ENCODE measurements at places on chromosomes 3 and 15.
A peak's percentile ranks its signal among the peaks of the same experiment; 100 is the strongest.

DNA sequence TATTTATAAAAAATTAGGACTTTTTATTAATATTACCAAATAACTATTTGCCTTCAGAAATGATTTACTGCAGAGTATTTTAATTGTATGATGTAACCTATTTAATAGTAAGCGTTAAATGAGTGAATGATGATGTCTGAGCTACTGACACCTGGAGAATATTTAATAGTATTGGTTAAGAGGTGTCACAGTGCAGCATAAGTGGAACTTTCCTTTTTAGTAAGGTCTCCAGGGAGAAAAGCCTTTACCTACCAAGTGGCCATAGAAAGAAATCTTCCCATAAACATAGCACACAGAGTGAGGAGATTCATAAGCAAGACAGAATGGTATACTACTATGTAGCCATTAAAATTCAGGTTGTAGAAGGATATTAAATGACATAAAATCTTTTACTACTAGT, 441.7 kb downstream of the TBL1XR1 start:
- DNase-seq, result no peak

DNA sequence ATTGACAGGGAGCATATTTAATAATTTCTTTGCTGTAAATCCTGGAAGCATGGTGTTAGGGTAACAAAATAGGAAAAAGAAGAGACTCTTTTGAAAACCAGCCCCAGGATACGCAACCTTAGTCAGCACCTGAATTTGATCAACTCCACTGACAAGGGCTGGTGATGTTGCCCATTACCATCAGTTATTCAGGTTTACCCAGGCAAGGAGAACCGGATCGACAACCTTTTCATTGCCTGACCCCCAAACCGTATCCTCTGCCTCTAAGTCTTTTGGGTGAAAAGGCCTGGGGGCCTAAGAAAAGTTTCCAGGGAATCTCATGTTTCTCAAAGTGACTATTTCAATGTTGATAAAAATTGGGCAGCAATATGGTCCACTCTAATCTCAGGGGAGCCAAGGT, 313.3 kb downstream of the KBTBD8 start:
- no peak for DNase-seq

DNA sequence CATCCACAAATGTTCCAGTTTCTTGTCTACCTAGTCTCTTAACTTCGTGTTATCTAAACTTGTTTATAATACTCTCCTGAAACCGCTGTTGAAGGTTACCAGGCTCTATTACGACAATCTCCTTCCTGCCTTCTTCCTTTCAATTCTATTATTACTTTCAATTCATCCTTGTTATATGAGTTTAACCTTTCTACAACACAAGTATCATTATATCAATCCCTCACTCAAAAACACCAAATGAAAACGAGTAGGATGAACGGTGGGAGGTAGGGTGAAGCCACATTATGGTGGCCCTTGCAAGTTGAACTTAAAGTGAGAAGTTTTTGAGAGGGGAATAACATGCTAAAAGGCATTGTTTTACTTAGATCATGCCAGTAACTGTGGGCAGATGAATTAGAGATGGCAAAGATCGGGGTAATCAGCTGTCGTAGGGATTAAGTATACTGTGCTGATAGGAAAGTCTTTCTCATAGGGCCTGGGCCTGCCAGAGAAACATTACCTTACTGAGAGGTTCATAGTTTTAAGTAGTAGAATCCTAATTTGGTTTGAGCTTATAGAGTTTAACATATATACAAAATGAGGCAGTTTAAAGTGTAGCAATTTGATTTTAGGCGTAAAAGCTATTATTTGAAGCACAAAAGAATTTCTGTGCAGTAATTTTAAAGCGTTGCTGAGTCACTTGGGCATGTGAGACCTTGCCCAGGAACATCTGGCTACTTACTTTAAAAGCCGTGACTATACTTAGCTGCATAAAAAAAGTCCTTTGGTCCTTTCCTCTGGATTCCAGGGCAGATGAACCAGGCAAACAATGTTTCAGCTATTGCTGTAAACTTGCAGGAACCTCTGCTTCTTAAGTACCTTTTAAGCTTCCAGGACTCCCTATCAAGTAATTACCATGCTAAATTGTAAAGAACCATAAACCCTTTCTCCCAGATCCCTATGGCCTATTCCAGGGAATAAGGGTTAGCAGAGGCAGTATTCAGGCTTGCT, 3.3 kb upstream of the CEP97 start:
- no peak for DNase-seq

DNA sequence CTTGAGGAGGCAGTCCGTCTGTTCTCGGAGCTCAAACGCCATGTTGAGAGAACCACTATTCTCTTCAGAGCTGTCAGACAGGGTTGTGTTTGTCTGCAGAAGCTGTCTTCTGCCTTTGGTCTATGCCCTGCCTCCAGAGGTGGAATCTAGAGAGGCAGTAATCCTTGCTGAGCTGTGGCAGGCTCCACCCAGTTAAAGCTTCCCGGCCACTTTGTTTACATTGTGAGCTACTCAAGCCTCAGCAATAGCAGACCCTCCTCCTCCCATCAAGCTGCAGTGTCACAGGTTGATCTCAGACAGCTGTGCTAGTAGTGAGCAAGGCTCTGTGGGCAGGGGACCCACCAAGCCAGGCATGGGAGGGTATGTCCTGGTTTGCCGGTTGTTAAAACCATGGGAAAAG, 8.9 kb downstream of the OR5AC2 start:
- no peak for DNase-seq

- DNase-seq, result no peak
Observed at GRCh38 chr15:33236841-33237509, 42.5 kb upstream of the FMN1 start.

DNA sequence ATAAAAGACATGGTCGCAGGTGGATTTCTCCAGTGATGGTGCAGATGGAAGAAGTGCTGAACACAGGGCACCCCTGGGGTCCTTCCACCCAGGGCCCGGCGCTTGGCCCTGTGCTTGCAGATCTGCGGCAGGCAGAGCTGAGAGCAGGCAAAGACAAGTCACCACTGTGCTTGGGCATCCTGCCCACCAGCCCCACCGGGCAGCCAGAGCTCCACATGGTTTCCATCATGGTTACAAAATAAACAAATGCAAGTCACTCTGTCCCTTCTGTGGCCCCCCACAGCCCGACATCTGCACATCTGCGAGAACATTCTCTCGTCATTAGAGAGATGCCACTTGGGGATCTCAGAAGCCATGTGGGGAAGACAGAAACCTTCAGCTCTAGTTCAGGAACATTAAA, 37.6 kb upstream of the SFMBT1 start:
- DNase-seq, result no peak

- DNase-seq, result no peak
Observed at GRCh38 chr3:34020170-34020569, 221.7 kb downstream of the PDCD6IP start.

- DNase-seq, result no peak
Observed at GRCh38 chr3:122468896-122469533, 45.7 kb downstream of the KPNA1 start.

DNA sequence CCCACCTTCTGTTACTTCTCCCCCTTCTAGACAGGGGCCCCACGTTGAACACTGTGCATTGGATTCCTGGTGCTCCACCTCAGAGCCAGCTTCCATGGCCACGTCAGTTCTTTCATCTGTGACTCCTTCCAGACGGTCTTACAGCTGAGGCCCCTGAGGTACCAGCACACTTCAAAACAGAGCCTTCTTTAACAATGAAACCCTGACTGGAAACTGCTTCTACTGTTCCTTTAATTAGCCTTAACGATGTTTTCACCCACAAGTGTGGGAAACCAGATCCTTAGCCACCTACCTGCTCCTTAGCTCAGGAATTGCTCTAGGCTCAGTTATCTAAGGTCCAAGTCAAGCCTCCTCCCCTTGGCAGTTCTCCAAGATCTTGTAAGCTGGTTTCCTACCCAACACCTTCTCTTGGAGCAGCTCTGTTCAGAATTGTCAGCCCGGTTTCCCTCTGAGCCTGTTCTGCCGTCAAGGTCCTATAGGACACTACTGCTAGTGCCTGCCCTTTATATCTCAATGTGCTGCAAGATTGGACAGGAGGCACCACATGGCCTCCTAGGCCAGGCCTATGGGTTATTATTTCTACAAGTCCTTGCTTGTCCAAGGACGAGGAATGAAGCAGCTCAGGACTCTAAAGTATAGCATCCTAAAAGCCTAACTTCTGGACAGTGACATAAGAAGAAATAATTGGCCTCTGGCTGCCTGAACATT, 80.7 kb downstream of the FMN1 start:
- DNase-seq, result no peak

DNA sequence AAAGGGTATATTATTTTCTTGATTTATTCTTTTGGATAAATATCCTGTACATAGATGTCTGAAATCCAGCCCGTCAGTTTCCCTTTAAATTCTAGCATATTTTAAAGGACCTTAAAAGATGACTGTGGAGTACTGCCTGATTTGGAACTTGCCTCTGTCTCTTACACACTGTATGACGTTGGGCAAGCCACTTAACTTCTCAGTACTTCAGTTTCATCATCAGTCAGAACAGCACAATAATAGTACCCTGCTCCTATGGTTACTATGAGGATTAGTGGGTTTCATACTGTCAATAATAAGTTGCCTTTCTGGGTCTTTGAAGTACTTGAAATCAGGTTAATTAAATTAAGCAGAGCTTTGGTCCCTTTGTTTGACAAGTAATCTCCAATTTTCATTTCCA, 374.3 kb downstream of the TIGIT start:
- no peak for DNase-seq

DNA sequence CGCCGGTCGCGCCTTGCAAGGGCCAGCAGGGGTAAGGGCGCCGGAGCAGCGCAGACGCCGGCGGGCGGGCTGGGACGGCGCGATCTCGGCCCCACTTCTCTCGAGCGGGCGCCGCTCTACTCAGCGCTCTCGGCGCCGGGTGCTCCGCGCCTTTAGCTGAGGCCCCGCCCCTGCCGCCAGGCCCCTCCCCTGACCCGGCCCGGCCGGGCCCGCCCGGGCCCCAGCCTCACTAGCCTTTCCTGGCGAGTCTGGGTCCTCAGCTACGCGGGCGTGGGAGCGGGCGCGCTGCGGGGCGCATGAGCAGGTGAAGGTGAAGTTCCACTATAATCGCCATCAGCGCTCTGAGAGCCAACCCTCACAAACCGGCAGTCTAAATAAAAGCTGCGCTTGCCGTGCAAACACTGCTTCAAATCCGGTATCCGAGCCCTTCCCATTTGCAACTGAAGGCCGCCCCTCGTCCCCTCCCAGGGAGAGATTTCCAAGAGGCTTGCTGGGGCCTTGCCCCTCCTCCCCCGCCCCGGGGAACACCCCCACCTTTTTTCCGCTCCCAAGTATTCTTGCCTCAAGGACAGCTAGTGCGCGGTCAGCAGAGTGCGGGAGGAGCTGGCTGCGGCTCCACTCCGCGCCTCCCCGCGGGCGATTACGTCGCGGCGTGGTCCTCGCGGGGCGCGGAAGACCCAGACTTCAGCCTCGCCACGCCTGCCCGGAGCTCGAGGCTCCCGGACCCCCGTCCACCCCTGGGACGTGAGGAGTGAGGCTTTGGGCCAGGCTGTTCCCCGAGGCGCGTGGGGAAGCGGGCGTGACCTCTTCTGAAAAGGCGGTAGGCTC, at the start of gene RPP25:
TSS of gene RPP25 (minus strand) at position 125 of the 828 bp plus-strand sequence. CDS start 189 bp downstream, outside the sequence.
- DNase-seq, result peak; percentile 35

DNA sequence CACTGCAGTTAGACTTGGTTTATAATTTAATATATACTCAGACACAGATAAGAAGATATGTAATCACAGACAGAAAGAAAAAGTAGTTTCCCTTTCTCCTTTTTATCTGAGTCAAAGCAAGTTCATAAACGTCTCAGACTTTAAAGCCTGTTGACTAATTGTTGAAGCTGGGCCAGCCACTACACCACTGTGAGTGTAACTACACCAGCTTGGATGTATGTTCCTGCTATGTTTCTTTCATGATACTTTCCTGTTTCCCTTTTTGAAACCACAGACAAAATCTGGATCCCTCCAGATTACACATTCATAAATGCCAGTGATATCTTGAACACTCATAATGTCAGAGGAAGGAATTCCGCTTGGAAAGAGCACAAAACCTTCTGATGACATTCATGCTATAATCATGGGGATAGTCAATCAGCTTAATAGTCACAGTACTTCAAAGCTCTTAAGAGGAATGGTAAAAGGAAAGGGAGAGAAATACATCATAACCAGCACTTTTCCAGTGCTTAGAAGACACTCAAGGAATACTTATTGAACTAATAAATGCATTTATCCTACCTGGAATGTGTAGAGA, 32.0 kb downstream of the KCNMB2 start:
- DNase-seq, result no peak

- DNase-seq, result no peak
Observed at GRCh38 chr3:122668930-122669730, 11.5 kb upstream of the PARP14 start.

DNA sequence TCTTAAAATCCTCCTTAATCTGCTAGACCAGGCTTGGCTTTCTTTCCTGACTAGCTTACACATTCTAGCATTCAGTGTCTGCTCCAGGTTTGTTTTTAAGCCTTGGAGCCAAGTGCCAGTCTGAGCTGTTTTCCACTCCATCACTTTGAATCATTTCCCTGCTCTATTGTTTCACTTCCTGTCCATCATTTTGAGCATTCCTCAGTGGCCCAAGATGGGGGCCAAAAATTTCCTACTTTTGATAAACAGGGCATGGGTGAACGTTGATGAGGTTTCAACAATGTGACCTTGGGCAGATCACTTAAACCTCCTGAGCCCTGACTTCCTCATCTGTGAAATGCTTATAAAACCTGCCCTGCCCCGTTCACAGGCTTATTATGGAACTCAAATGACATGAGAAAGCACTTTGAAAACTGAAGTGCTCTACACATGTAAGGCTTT, 4.4 kb downstream of the CYP19A1 start:
- no peak for DNase-seq

- DNase-seq, result no peak
Observed at GRCh38 chr15:70067011-70067410, 30.7 kb downstream of the TLE3 start.

- DNase-seq, result no peak
Observed at GRCh38 chr3:102896851-102897621, 462.2 kb downstream of the ZPLD1 start.

- DNase-seq, result no peak
Observed at GRCh38 chr3:11819146-11819689, 27.5 kb downstream of the TAMM41 start.

DNA sequence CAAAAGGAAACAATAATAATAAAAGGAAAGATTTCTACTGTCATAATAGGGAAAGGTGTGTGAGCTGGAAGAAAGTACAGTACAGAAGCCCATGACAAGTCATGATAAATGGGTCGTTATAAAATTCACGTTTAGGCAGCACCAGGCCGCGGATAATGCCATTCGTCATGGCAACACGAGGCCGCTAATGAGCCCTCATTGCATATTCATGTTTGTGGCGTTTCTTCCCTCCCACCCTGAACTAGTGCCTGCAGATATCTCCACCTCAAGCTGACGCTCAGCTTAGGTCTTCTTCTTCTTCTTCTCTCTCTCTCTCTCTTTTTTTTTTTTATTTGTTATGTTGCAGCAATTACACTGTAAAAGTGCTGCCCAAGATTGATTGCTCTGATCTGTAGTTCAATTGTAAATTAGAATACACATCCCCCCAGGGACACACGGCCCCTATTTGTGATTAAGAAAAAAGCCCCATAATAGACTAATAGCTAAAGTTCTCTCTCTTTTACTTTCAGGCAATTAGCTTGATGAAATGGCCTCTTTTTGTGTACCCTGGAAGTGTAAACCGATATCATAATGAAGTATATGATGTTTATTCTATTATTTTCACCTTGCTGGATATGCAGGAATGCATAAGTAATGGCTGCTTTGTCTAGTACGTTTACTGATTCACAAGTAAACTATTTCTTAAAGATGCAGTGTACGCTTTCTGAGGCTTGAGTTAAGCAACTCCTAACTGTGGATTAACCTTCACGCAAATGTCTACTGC, 61.9 kb upstream of the NR2F2 start:
- DNase-seq, result no peak

- DNase-seq, result no peak
Observed at GRCh38 chr3:147816752-147817151, 407.6 kb downstream of the ZIC1 start.

GRCh38 chr15:60419753-60420152, 22.0 kb upstream of the ANXA2 start:
- DNase-seq, result no peak

All from stimulated activated CD8-positive, alpha-beta memory T cell treated with anti-CD3 and anti-CD28 coated beads, Interleukin-15, amount 100 ng/mL, for 1 hour (primary cell).